CD4-positive, alpha-beta T cell treated with Interleukin-15 for 1 hour (primary cell): ENCODE measurements at places on chromosomes 4 and X.

DNA sequence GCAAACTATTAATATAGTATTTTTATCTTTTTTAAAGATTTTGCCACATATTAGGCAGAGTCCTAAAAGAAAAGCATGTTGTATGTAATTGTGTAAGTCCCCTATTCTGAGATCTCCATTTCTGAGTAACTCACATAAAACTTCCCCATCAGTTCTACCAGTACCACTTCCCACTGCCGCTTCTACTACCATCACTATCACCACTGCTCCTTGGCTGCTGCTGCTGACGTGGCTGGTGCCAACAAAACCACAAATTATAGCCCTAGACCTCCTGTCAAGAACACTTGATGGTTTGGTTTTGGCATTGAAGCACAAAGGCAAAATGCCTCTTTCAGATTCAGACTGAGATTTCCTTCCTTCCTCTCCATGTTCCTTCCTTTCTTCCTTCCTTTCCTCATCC is 106.4 kb downstream of the MMRN1 start:
- DNase-seq: no peak

DNA sequence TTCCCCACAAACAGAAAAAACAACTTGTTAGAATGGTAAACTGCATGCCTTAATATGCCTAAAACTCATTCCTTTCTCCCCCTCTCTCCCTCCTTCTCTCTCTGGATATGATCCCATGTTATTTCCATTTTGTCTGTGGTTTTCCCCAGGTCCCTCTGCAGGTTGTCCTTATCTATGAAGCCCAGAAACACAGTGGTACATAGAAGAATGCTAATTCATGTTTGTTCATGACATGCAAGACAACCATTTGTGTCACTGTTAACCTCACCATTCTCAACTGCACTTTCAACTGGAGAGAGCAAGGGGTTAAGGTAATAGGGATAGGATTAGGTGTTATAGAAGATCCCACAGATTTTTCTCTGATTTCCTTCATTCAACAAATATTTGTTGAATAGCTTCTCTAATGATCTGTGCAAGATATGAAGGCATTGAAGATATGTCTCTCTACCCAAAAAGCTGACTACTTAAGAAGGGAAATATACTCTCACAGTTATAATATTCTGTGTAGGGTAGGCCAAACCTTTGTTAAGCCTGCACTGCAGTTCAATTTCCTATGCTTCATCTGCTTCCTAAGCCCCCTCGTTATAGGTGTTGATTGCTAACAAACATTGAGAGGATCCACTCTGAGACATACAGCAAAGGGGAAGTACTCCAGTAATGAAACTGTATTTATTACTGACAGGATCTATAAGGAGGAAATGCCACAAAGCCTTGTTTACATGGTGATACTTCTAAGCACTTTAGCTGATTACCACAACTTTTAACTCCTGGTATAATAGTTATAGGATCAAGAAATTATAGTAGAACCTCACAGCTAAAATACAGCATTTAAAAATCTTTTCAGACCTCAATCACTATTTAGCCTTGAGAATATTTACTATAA is 96.1 kb downstream of the FRYL start:
- no peak for DNase-seq

DNA sequence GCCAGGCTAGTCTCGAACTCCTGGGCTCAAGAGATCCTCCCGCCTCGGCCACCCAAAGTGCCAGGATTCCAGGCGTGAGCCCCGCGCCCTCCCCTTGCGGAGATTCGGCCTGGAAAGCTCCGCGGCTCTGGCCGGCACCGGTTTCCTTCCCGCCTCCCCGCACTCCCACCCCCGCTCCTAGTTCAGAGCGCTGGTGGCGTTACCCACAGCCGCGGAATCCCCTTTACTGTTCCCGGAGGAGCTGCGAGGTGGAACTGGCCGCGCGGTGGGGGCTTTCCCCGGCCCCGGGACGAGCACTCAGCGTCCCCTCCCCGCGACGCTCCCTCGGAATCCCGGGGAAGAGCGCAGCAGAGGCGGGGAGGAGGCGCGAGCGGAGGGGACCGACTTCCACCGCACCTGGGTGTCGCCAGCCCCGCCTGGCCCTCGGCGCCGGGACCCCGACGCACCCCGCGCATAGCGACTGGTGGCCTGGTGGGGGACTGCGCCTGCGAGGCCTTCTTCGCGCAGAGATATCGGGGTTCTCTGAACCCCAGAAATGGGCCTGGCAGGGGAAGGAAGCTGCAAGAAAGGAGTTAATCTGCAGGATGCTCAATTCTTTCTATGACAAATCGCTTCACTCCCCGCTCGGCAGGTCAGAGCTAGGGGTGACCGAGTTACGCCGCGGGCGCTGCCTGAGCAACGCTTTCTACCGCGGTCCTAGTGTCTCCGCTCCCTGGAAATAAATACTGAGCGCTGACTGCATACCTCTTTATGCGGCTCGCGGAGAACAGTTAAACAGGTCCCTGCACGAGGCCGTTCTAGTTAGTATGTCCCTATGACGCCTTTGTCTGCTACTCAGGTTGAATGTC is 14.6 kb upstream of the SLC25A4 start:
- DNase-seq: no peak

DNA sequence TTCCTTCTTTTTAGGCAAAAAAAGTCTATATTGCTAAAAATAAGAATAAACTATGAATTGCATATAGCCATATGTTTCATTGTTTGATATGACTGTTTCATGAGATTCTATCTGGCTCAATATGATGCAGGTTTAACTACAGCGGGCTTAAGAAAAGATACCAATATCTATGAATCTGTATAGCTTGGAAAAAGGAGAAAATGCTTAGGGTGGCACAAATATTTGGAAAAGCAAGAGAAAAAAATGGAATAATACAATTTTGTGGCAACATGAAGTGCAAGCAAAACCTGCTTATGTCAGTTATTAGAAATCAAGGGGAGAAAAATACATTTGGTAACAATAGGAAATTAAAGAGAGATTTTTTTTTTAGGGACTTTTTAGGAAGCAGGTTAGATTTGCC is 48.3 kb upstream of the NFKB1 start:
- no peak for DNase-seq

DNA sequence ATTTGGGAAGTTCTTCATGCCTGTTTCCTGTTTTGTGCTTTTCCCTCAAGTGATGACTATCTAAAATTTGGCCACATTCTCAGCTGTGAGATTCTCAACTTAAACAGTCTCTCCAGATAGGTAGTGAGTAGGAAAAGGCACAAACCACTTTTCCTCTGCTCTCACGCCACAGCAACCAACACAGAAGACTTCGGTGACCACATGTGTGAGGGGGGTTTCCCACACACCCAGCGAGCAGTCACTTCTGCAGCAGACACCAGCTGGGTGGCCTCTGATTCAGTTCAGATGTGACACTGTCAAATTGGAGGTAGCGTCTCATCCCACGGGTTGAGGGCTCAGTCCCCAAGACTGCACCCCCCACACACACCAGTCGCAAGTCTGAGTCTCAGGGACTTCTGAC is 25.1 kb upstream of the CLDN34 start:
- peak; percentile 46 for DNase-seq

DNA sequence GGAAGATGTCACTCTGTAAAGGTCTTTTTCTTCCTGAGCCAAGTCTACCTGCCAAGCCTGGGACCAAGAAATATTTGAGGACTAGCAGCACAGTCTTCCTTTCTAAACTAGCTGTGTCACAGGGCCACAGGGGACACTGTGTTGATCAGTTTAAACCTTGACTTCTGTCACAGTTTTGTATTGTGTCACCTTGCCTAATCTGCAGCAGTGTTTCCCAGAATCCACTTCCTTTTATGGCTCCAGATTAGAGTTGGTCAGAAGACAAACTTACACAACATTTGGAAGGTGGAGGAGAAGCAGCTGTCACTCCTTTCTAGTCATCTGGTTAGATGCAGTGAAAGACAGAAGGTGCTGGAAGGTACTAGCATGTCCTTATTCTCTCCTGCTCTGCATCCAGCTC is 143.1 kb upstream of the BCOR start:
- DNase-seq: no peak

DNA sequence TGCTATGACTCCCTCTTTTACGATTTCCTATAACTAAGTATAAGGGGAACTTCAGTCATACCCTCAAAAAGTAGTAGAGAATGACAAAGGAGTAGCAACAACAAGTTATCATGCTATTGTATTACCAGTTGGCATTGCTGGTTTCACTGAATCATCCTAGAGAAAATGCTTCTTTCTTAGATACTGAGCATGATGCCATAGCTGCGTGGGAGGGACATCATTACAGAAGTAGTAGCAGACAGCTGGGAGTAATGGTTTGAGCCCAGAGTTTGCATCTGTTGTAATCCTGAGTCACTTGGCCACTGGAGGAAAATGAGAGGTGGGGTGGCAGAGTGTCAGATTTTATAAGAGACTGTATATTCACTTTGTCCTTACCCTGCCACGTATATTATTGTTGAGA is 38.6 kb downstream of the MTMR1 start:
- no peak for DNase-seq

- no peak for DNase-seq
Observed at GRCh38 chrX:9501362-9501761, 36.5 kb downstream of the TBL1X start.

DNA sequence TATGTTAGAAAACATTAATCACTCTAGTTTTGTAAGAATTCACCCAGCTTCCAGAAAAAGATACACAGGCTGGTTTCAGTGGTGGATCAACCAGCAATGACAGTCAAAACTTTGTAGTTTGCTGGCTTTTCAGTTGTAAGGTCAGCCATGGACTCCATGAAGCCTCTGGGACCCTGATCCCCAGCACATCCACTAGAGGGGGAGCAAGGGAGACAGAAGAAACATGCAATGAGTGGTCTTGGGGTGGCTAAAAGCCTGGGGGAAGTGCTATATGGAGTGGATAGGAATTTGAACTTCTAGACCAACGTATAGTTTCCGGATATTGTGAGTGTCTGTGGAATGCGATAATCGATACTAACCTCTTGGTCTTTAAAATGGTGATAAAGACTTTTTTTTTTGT is 72.7 kb downstream of the AFF2 start:
- DNase-seq: no peak

- no peak for DNase-seq
Observed at GRCh38 chrX:47564438-47565085, 3.6 kb downstream of the ARAF start.

DNA sequence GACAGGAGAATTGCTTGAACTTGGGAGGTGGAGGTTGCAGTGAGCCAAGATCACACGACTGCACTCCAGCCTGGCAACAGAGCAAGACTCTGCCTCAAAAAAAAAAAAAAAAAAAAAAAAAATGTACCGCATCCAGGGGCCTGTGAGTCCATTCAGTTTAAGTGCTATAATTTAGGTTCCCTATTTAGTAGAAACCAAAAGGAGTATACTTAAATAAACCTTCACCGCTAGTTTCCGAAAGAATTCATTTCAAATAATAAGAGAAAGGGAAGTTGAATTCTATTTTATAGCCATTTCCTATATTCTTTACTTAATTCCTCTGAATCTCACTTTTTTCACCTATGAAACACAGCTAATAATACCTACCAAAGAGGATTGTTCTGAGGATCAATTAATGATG is 20.8 kb upstream of the LRBA start:
- no peak for DNase-seq

GRCh38 chr4:139171876-139172691 is 4.9 kb downstream of the ELF2 start:
- no peak for DNase-seq

DNA sequence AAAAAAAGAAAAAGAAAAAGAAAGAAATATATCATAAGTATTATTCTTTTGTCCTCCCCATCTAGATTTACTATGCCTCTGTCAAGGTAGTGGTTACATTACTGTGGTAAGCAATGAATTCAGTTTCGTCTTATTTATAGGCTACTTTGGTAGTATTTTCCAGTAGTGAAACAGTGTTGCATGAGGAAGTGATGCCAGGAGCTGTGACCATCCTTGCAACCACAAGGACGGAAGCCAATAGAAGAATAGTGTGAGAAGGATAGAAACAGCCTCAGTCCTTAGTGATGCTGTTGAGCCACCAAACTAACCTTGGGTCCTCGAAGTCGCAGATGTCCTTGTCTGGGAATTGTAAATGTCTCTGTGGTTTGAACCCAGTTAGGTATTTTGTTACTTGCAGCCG is 328.5 kb downstream of the PPP3CA start:
- DNase-seq: peak; percentile 24

- no peak for DNase-seq
Observed at GRCh38 chr4:124997991-124998390, 285.5 kb upstream of the ANKRD50 start.

DNA sequence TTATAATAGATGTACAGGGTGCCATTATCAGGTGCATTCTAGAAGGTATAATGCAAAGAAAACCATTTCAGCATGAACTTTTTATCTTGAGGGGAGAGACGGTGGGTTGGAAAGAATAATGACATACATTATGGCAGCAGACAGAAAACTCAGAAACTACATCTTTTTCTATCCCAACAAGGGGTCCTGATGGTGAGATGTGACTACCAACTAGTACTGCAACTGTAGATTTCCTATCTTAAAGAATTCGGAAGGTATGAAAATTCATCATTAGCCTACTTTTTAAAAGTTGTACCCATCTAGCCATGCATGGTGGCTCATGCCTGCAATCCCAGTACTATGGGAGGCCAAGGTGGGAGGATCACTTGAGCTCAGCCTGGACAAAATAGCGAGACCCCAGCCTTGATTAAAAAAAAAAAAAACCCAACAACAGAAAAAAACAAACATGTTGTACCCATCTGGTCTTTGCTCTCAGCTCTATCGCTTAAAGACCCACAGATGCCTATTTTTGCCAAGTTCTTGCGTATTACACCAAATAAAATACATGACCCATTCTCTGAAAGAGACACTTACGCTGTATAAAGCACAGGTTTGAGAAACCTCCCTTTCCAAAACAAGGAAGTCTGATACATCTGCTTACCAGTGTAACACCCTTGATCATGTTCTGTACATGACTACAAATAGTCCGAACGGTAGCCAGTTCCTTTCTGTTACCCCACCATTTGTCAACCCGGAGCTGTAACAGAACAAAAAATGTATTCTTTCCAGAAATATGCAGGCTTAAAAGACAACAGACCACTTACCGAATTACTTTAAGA is 1.6 kb downstream of the RPL9 start:
- DNase-seq: no peak

DNA sequence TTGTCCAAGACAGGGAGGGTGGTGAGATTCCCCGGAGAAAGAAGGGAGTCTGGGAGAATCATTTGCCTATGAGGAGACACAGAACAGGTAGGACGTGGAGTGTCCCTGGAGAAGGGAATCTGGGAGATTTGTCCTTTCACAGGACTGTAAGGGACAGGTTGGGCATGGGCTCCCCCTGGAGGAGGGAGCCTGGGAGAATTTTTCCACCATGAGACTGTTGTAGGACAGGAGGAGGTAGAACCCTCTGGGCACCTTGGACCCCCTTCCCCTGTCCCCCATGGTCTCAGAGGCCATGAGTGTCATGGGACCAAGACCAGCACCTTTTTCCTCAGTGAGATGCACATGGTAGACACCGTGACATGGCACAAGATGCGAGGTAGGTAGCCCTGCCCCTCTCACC is 2.8 kb downstream of the PORCN start:
- DNase-seq: no peak

DNA sequence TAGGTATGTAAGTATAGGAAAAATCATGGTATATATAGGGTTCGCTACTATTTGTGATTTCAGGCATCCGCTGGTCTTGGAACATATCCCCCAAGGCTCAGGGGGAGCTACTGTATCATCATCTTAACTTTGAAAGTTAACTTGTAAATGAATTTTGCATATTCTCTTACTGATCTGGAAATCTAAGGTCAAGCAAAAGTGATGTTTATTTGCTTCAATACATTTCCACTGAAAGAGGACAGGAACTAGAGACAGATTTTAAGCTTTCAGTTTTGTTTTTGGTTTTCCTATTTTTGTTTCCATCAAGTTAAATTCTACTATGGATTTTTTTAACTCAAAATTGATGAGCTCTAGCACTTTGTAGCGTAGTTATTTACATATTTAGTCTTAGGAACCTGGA is 56.2 kb downstream of the NAF1 start:
- no peak for DNase-seq

GRCh38 chrX:154749856-154750255 is 1.0 kb downstream of the GAB3 start:
- no peak for DNase-seq
